ENCODE measurements at places on chromosomes 4 and X.

DNA sequence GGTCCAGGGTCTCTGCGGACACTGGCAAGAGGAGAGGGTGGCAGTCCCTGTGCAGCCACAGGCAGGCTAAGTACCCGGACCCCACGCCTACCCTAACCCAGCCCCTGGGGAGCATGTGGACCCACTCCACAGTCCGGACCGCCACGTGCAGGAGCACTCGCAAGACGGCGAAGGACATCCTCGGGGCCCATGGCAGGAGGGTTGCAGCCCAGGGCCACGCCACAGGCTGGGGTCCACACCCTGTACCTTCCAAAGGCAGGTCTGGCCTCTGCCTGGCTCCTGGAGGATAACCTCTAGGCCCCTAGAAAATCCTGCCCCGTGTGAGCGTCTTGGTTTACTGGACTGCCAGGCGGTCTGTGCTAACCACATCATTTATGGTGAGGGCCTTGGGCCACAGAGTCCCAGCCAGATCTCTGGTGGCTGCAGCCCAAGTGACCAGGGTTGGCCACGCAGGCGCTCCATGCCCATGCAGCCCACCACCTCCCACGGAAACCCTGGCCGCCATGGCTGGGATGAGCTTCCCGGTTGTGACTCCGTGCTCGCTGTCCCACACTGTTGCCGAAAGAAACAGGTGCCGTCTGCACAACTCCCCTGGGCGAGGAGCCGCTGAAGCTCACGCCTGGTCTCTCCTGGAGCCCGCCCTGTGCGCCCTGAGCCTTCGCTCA lies 10.0 kb downstream of the CCNQ start:
- DNase-seq, result no peak

- DNase-seq, result no peak
Measured at GRCh38 chr4:24063731-24064130, 173.9 kb upstream of the PPARGC1A start.

DNA sequence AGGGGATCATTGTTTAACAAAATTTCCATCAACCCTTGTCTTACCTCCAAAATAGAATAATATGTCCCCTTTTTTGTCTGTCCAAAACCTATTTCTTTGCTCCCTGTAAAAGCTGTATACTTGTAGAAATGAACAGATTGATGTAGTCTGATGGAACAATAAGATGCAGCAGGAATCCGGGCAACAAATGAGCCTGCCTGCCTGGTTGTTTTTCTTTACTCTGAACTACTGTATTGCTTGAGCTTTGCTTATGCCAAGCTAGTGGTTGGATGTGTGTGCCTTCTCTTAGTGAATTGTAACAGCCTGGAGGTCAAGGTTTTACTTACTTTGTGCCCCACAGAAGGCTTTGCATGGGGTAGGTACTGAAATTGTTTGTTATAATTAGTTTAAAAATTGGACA lies 116.2 kb upstream of the TLL1 start:
- no peak for DNase-seq

DNA sequence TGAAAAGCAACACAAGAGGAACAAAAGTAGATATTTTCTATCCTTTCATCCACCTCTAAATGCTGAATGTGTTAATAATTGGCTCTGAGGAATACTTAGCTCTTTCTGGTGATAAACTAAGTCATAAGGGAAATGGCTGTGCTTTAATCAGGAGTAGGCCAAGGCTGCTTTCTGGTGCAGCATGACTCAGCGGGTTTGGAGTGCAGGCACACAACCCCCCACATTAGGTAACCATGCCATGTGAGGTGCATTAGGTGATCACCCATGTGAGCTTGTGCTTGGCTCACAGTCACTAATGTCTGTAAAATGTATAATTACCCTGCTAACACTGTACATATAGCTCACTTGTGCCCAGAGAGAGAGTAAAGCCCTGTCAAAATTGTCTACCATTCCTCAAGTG lies 57.2 kb downstream of the USP38 start:
- DNase-seq, result no peak

- DNase-seq, result no peak
Measured at GRCh38 chr4:1075225-1075624, 38.1 kb downstream of the RNF212 start.

- no peak for DNase-seq
Measured at GRCh38 chrX:63809173-63809572, 24.2 kb upstream of the ARHGEF9 start.

GRCh38 chrX:51395810-51396728 lies 63.4 kb downstream of the NUDT10 start:
- DNase-seq, result peak; percentile 20

DNA sequence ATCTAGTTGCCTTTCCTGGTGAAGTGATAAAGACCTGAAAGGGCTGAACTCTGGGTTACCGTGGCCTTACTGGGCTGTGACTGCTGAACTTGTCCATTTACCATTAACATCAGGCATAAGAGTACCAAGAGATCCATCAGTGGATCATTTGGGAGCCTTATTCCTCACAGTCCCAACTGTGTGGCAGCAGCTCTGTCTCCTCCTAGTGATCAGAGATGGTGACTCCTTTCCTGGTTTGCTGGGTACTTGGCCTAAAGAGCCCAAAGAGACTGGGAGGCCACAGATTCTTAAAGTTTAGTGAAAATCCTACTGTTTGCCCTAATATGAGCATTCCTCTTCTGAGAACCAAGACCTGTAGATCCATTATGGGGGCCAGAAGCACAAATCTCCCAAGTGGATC lies 56.3 kb upstream of the ATP6AP2 start:
- DNase-seq, result no peak

GRCh38 chrX:155215443-155216178 lies 649 bp upstream of the VBP1 start:
- DNase-seq, result no peak

DNA sequence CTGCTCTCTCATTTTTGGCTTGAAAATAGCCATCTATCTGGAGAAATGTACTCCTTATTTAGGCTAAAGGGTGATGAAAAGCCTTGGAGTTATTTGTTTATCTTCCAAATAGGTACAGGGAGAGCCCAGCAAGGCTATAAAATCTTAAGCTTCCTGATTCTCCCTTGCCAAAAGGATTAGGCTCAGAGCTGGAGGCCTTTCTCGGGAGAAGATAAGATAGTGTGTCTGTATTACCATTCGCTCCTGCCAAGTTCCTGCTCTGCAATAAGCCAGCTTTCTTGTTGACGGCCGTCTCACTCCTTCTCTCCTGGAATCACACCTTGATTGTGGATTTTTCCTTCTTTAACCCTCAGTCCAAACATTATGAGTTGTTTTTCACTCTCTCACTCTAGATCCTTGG lies 171.8 kb upstream of the TTC29 start:
- no peak for DNase-seq
